Keratinocyte (primary cell): ENCODE measurements at places on chromosomes 6 and 20. TPM values are rescaled to one million over a fixed set of nuclear protein-coding genes. Genes with fewer than 3 reads are reported as not detected.

GRCh38 chr6:143592335-143592734 is 80.8 kb upstream of the FUCA2 start:
- DNase-seq = no peak
- no peaks in the 10 kb centered on the region for H3K27me3 ChIP-seq
- H3K36me3 ChIP-seq = no peaks in the 10 kb centered on the region
- no peak overlapping the region for H3K27ac ChIP-seq
- no peaks in the 10 kb centered on the region for H3K4me1 ChIP-seq

GRCh38 chr20:53020834-53021233 is 48.7 kb downstream of the TSHZ2 start:
- H3K36me3 ChIP-seq = no peaks in the 10 kb centered on the region
- H3K4me3 ChIP-seq = no peak overlapping the region
- no peak overlapping the region for H3K27ac ChIP-seq
- H3K4me1 ChIP-seq = peaks cover 5% of the 10 kb centered on the region
- H3K27me3 ChIP-seq = no peaks in the 10 kb centered on the region
- DNase-seq = no peak

DNA sequence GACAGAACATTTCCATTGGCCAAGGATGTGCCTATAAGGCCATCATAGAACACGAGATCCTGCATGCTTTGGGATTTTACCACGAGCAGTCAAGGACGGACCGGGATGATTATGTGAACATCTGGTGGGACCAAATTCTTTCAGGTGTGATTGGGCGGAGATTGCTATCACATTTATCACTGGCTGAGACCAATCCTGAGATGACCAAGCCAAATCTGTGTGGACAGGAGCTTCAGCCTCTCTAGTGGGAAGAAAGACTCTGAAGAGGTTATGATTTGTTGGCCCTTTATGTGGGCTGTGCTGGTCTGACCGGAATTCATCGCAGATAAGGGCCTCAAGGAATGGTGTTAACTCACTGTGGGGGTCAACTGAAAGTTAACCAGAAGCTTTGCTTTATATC is 26.4 kb downstream of the MEP1A start:
- no peak for DNase-seq
- no peak overlapping the region for H3K4me3 ChIP-seq
- H3K27me3 ChIP-seq = no peaks in the 10 kb centered on the region
- no peaks in the 10 kb centered on the region for H3K36me3 ChIP-seq

DNA sequence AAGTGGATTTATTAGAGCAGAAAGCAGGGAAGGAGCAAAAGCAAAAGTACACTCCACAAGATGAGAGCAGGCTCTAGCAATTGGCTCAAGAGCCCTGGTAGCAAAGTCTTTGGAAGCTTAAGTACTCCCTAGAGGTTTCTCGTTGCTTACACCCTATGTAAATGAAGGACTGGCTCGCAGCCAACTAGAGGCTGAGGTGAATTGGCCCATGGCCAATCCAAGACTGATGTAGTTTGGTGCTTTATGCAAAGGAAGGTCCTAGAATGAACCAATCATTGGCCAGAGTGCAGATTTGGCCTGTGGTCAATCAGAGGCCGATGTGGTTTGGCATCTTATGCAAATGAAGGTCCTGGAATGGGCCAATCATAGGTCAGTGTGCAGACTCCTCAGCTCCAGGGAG is 191.3 kb upstream of the ARID1B start:
- H3K4me3 ChIP-seq = no peak overlapping the region
- no peak overlapping the region for H3K27ac ChIP-seq
- H3K36me3 ChIP-seq = no peaks in the 10 kb centered on the region
- DNase-seq = no peak
- no peaks in the 10 kb centered on the region for H3K27me3 ChIP-seq

- no peak for DNase-seq
- H3K4me1 ChIP-seq = no peaks in the 10 kb centered on the region
- peaks cover 18% of the 10 kb centered on the region for H3K27me3 ChIP-seq
- no peak overlapping the region for H3K27ac ChIP-seq
- no peaks in the 10 kb centered on the region for H3K36me3 ChIP-seq
These were observed 54.5 kb upstream of the DACT2 start for GRCh38 chr6:168374051-168374502.

DNA sequence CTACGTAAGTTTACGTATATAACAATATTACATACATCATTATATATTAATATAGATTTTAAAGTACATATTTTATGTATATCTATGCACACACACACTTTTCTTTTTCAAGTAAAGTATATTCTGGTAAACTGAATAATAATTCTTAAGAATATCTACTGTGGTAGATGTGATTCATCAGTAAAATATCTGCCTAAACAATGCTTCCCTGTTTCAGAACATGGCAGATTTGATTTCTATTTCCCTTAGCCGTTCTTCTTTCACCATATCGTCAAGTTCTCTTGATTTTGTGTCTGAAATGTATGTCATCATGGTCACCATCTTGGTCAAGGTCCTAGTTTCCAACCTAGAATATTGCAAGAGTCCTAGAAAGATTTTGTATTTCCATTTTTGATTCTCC is 195.6 kb downstream of the HDGFL1 start:
- no peak overlapping the region for H3K4me3 ChIP-seq
- H3K36me3 ChIP-seq = no peaks in the 10 kb centered on the region
- DNase-seq = no peak

DNA sequence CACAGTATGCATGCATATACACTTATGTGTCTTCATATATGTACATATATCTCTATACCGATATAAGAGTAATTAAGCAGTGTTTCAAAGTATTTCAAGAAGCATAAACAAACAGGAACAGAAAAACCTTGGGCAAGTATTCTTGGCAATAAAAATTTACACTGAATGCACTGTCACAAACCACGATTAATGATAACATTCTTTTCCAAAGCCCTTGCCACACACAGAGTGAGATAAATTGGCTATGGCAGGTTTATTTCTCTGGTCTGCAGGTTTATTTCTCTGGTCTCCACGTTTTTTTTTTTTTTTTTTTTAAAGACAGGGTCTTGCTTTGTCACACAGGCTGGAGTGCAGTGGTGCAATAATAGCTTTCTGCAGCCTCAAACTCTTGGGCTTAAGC is 73.0 kb downstream of the PPP1R3G start:
- H3K27ac ChIP-seq = no peak overlapping the region
- H3K27me3 ChIP-seq = no peaks in the 10 kb centered on the region
- DNase-seq = no peak

GRCh38 chr6:117008618-117009017 is 131.6 kb downstream of the RFX6 start:
- no peaks in the 10 kb centered on the region for H3K27me3 ChIP-seq
- H3K36me3 ChIP-seq = no peaks in the 10 kb centered on the region
- H3K27ac ChIP-seq = no peak overlapping the region
- no peak for DNase-seq
- H3K4me3 ChIP-seq = no peak overlapping the region
- H3K4me1 ChIP-seq = no peaks in the 10 kb centered on the region

BMP7 gene
- polyA plus RNA-seq = 0.29 to 1.1 TPM in 2 of 3 replicates, not detected in the other

PRDM13 gene
- polyA plus RNA-seq = not detected in 3 replicates

WFDC10B gene
- 0.10 TPM in 1 of 3 replicates, not detected in the others for polyA plus RNA-seq
